Panc1 (cell line): ENCODE measurements at places on chromosomes 16 and 17. TPM values are rescaled to one million over a fixed set of nuclear protein-coding genes. Genes with fewer than 3 reads are reported as not detected.
A peak's percentile ranks its signal among the peaks of the same experiment; 100 is the strongest.

PRM1 gene
- not detected for total RNA-seq

GRCh38 chr16:35173295-35173694 lies 1713.9 kb downstream of the TP53TG3F start:
- no peak for DNase-seq

GRCh38 chr16:57061084-57061905 lies 31.1 kb upstream of the CPNE2 start:
- DNase-seq, result no peak

TMEM98 gene
- total RNA-seq, result 2.2 TPM

CLEC10A gene
- not detected for total RNA-seq

DNA sequence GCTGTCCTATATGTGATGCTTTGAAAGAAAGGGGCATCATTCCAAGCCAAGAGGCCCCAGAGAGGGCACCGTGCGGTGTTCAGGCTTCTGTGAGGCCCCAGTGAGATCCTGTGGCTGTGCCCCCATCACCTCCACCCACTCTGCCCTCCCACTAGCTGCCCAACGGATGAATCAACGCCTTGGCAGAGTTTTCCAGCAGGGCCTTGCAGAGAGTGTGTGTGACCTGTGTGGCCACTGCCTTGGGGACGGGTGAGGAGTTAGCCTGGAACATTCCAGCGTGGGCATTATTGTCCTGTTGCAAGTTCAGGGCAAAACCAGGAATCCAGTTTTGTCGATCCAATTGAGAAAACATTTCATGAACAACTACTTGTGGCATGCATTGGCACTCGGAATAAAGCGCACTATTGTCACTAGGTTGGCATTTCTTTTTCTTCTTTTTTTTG lies 53.7 kb downstream of the SF3B3 start:
- DNase-seq, result no peak

DNA sequence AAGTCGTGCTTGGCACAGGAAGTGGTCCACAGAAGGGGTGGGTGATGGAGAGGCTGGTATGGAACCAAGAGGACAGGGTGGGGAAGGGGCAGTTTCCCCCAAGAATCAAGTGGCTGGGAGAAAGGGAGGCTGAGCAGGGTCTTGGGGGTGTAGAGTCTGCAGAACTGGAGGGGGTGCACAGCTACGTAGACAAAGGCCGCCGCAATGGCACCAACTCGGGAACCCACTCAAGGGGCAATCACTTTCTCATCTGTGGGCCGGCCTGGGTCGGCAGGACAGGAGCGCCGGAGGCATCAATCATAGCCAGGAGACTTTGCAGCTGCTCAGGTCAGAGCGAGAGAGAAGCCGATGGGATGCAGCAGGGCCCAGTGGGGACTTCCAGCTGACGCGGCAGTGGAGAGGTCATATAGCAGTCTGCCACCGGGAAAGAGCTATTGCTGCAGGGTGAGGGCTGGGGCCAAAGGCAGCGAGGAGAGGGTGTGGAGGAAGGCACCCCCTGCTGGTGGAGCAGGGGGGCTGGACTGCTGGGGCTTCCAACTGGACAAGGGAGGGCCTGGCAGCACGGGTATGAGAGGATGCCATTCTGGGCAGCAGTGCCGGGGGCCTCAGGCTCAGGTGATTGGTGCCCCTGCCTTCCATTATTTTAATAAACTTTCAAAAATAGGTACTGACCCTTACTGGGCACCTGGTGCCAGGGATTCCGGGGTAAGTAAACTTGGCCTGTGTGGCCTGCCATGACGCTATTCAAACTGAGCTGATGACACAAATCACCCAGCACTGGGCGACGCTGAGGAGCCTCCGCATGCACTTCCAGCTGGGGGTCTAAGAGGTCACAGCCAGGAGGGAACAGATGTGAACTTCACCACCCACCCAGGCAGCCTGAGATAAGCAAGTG lies 52.5 kb upstream of the MTSS2 start:
- DNase-seq, result no peak

DNA sequence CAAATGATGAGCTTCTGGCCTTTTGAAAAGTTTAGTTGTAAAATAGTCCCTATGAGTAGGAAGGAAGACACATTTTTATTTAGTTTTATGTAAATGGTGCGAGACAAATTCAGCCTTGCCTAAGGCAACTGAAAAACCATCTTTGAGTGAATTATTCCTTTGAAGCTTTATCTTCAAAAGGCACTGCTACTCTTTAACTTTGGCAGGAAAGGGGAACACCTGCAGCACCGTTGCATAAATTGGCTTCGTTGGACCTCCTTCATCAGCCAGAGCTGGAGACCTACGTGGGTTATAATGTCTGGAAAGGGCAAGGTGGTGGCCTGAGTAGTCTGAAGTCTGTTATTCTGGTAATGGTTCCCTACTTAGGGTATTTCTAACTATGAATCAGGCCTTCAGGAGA lies 373.5 kb downstream of the KCNJ2 start:
- DNase-seq, result no peak

NT5M gene
- 3.1 TPM for total RNA-seq

DNA sequence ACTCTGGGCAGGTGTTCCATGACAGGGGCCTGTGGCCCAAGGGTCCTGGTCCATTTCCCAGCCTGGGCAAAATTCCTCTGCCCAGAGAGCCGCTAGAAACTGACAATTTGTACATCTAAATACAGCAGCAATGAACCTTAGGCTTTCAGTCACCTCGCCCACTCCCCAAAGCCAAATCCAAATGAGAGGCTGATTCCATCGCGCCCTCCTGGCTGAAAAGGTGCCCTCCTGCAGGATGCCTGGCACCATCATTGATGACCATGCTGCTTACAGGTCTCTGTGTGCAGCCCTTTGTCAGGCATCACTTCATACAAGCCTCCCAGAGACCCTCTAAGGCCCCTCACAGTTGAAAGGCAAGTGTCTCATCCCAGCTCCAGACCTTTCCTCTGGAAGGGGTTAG lies 114.7 kb downstream of the C16orf78 start:
- no peak for DNase-seq

DNA sequence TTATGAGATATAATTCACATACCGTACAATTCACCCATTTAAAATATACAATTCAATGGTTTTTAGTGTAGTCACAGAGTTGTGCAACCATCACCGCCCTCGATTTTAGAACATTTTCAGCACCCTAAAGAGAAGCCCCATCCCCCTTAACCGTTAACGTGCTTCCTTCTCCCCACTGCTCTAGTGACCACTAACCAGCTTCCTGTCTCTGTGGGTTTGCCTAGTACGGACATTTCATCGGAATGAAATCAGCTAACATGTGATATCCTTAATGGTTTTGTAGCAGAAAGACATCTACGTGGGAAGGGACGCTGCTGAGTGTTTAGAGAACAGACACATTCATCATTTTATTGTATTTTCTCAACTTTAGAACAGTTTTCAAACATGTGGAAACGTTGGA lies 80.8 kb upstream of the HSBP1 start:
- no peak for DNase-seq

DNA sequence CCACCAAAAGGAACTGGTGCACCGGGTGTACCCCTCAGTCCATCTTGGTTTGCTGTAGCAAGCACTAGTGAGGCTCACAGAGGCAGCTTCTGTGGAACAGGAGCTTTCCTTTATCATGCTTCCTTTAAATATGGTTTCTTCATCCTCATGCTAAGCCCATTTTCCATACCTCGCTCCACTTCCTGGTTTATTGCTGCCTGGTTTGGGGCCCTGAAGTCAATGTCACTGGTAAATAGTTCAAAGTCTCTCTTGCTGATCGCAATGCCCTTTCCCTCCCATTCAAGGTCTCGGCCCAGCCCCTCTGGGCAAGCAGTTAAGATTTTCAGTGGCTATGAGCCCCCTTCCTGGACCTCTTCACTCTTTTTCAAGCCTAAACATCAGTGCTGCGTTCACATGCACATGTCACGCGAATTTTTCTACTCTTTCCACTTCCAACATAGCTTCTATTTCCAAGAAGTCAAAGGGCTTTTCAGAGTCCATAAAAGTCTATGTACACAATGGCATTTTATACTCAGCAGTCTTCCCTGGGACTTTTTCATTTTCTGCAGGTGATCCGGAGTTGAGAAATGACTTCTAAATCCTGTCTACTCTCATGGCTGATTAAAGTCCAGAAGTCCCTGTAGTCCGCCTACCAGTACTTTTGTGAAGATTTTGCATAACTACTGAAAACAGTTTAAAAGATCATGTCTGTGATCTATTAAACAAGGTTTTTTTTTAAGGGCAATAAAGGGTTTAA lies 323.8 kb upstream of the ZFHX3 start:
- DNase-seq, result no peak

GRCh38 chr17:80119271-80119791 lies 17.9 kb downstream of the GAA start:
- DNase-seq, result no peak

- DNase-seq, result peak; percentile 78
These were observed 45.8 kb upstream of the PVALEF start for GRCh38 chr17:81119223-81120148.

DNA sequence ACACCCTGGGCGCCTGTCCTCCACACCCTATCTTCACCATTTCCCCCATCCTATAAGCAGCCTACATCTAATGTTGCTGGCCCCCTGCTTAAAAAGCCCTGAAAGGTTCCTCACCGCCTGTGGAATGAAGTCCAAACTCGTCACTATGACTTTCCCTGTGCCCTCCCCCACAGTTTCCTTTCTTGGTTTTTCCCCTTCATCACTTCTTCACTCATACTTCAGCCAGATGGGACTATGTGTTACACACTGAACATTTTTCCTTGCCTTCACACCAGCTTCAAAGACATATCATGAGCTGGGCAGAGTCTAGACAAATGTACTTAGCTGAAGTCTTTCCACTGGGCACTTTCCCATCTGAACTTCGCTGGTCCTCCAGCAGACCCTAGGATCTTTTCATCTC lies 1.5 kb upstream of the MARCHF10 start:
- no peak for DNase-seq

DNA sequence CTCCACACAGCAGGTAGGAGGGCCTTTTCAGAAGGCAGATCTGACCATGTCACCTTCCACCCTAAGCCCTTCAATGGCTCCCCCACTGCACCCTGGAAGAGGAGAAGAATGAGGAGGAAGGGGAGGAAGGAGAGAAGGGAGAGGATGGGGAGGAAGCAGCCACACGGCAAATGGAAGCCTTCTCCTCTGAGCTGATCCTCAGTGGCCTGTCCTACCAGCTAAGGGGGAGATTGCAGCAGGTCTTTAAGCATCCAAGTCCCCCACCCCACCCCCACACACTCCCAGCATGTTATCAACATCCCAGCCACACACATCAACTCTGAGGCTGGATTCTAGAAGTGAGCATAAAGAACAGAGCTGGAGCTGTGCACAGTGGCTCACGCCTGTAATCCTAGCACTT lies 46.2 kb upstream of the RBFOX3 start:
- DNase-seq, result no peak

DNA sequence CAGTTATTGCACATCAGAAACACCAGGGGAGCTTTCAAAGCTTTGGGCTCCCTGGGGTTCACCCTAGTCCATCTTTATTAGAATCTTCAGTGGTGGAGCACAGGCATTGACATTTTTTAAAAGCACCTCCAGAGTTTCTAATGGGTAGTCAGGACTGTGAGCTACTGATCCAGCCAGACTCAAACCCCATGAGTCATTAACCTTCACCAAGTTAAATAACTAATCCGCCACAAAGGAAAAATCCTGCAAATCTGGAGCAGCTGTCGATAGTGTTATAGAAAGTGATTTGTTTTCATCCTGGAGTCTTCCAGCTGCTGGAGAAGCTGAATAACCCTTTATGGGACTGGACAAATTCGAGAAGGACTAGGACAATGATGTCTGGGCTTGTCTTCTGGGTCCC lies 93.2 kb upstream of the PIRT start:
- DNase-seq, result no peak

- no peak for DNase-seq
These were observed 20.4 kb upstream of the DHRS7B start for GRCh38 chr17:21106316-21106715.
